HTR-8/SVneo (cell line): ENCODE measurements at places on chromosomes 7 and 10.

- DNase-seq = no peak
Measured at GRCh38 chr7:117816727-117817126, 56.5 kb downstream of the CTTNBP2 start.

GRCh38 chr10:42954766-42955492, 121.9 kb upstream of the RET start:
- no peak for DNase-seq

GRCh38 chr7:28761505-28761904, 196.6 kb downstream of the TRIL start:
- no peak for DNase-seq

DNA sequence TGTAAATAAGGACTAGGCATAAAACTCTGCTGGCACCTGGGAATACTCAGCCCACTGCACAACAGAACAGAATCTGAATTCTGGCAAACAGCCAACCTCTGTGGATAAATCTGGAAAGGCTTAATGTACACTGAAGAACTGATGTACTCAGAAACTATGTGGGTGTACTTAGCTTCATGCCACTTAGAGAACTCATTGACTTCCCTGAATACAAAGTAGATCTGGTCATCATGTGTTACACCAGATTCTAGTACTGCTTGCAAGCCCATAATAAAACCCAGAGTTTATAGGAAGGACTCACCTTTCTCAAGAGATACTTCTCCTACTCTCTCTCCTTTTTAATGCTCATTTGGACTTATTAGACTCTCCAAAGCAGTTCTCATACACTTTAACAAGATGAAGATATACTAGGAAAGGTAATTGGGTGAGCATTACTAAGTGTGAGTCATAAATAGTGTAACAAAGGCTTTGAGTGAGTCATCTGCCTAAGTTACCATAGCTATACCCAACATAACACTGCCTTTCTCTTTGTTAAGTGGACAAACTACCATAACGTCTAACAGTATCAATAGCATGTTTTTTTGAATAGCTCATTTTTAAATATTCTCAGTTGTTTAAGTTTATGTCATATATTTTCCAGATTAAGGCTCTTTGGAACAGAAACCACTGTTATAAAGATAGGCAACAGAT, 309.1 kb downstream of the MDFIC start:
- DNase-seq = no peak

DNA sequence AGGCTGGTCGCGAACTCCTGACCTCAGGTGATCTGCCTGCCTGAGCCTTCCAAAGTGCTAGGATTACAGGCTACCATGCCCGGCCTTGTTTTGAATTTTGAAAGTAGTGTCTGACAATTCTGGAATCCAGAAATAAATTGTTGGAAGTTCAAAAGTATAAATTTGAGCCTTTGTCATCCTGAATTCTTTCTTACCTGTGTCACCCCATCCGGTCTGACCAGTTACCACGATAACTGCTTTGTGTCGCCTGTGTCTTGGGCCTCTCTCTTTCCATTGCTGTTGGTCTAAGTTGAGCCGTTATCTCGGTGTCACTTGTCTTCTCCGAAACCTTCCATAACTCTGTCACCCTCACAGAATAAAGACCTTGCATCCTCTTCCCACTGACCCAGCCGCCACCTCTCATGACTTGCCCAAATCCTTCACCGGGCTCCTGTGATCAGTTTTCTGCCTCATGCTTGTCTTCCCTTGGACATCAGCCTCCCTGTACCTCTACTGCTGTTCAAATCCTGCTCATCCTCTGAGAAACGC, 18.6 kb downstream of the CUL1 start:
- DNase-seq = no peak

DNA sequence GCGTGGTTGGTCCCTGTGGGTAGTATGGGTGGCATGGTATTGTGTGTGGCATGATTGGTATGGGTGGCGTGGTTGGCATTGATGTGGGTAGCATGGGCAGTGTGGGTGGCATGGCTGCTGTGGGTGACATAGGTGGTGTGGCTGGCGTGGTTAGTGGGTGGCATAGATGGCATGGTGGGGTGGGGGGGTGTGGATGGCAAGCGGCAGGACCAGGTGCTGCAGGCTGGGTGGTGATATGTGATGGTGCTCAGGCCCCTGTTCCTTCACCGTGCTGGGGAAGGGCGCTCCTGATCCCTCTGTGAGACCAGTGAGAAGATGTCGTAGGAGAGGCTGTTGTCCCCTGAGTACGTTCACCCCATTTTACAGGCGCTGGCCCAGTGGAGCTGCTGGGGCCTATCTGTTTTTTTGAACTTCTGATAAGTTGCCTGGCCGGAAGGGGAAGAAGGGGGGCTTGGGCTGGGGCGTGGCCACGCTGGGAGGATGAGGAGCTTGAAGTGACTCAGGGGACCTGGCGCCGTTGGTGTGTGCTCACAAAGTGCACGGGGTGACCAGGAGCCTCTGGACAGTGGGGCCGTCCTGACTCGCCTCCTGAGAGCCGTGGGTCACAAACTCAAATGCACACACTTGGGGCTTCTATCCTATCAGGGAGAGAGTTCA, 17.5 kb downstream of the INPP5A start:
- no peak for DNase-seq
